ENCODE measurements at places on chromosomes 3 and 15. TPM values are rescaled to one million over a fixed set of nuclear protein-coding genes. Genes with fewer than 3 reads are reported as not detected.

DNA sequence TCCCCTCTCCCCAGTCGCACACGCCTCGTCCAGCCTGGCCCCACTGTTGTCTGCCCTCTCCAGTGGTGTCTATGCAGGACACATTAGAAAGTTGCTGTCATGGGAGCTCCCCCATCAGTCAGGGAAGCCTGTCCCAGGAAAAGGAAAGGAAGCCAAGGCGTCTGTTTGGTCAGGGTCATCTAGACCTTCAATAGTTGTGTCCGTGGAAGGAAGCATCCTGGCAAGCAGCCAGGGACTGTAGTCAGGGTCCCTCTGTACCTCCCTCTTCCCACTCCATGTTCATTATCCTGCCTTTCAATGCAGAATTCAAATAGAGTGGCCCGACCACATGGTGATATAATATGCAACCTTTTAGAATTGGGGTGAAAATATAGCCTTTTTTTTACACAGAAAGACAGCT lies 60.7 kb upstream of the RAB6B start:
- DNase-seq = no peak

The KNG1 gene
- total RNA-seq = 0.43 TPM

DNA sequence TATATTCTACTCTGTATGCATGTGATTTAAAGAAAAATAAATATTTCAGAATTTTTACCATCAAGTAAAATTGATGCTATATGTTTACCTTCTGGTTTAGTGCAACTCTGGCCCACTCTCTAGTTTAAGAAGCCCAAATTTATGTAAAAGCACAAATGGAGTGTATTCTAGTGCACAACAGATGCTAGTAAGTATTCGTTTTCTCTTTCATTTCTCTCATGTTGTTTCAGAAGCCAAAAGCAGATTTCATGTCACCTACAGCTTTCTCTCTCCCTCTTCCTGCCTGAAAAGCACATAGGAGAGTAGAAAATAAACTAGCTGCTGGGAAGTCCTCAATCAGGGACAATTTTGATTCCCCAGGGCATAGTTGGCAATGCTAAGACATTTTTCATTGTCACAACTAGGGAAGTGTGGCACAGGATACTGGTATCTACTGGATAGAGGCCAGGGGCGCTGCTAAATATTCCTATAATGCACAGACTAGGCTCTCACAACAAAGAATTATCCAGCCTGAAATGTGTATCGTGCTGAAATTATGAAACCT lies 147.4 kb upstream of the ARHGEF26 start:
- DNase-seq = no peak

GRCh38 chr3:138688871-138689299 lies 80.3 kb downstream of the FAIM start:
- no peak for DNase-seq

GRCh38 chr3:98551754-98552153 lies 20.0 kb downstream of the GPR15 start:
- DNase-seq = no peak

DNA sequence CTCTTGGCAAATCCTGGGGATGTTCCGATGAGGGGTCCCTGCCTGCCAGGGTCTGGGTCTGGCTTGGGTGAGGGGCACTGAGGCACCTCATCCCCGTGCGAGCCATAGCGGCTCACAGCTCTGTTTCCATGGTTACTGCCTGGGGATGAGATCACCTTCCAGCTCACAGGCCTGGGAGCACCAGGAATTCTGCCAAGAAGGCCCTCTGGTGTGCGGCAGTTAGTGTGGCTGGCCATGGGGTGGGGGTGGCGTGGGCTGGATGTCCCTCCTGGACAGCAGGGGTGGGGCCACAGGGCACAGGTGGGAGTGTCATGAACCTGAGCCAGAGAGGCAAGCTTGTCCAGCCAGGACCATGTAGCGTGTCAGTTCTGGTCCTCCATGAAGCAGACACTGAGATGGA lies 22.1 kb upstream of the PRR23E start:
- DNase-seq = no peak

- no peak for DNase-seq
These were observed 110.7 kb downstream of the LRRC49 start for GRCh38 chr15:71003319-71003718.

- peak; percentile 8 for DNase-seq
These were observed 91.6 kb downstream of the LRRK1 start for GRCh38 chr15:101010781-101011180.

The MESP1 gene
- total RNA-seq = 4.6 TPM

DNA sequence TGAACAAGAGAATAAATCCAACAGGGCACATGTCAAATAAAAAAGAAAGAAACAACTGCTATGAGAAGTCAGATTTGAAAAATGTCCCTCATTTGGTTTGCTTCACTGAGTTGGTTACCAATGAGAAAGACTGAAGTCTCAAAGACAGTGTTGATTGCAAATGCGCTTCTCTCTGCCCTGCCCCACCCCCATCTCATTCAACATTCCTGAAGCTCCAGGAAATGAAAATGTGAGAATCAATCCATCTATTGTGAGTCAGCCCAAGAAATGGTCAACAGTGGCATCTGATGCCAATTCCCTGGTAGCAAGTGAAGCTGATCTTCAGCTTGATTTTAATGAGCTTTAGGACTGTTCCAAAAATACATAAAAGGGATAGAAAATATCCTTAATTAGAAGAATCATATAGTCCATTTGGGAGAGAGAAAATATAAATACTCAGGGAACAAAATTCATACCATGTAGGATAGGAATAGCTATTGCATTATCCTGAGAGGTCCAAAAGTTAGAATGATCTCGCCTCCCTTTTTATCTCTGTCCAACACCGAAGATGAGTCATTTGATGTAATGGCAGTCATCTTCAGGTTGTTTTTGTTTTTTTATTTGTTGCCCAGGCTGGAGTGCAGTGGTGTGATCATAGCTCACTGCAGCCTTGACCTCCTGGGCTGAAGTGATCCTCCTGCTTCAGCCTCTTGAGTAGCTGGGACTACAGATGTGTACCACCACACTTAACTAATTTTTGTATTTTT lies 200.3 kb upstream of the UMPS start:
- DNase-seq = peak; percentile 70

GRCh38 chr15:56040081-56041035 lies 46.9 kb upstream of the NEDD4 start:
- peak; percentile 84 for DNase-seq

- no peak for DNase-seq
These were observed 107.4 kb downstream of the P2RY1 start for GRCh38 chr3:152942366-152942765.

GRCh38 chr15:62845241-62846126 lies 197.1 kb upstream of the TPM1 start:
- DNase-seq = no peak

Data from mucosa of gallbladder (tissue), 1 donor.